ENCODE measurements at places on chromosomes 3 and 15.

DNA sequence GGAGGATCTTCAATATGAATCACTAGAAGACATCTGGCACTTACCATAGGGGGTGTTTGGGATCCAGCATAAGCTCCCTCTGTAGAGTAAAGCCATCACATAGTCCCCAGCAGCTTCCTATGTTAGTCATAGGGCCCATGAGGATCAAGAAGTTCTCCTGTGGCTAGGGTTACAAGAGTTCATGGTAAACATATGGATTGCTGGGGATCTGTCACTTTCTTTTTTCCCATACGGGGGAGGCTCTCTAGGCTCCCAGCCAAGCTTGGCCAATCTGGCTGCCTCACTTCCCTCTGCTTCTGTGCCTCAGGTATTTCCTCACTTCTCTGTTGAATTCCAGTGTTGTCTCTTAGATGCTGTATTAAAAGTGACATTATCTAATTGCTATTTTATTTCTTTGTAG lies 597.9 kb downstream of the PDCD6IP start:
- no peak for DNase-seq

DNA sequence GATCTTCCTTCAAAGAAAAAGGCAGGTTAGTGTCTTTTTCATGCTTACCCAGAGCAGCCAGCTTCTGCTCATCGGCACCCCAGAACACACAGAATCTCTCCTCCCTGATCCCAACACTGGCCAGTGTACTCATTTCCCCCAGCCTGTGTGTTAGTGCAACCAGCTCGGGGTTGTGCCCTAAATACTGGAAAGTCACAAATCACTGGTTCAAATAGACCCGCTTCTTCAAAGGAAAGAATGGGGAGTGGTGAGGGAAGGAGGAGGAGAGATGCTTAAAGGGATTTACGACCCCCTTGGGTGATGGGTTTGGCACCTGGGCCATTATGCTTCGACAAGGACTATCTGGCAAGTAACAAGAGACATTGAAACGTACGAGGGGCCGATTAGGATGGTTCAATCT lies 114.0 kb downstream of the FOXB1 start:
- no peak for DNase-seq

GRCh38 chr3:149267565-149267964 lies 45.9 kb upstream of the CP start:
- no peak for DNase-seq

GRCh38 chr3:19190602-19191001 lies 42.3 kb downstream of the KCNH8 start:
- no peak for DNase-seq

GRCh38 chr3:42229266-42229941 lies 36.6 kb downstream of the CCK start:
- no peak for DNase-seq

- no peak for DNase-seq
Observed at GRCh38 chr15:64597477-64597822, 137.1 kb downstream of the ZNF609 start.

DNA sequence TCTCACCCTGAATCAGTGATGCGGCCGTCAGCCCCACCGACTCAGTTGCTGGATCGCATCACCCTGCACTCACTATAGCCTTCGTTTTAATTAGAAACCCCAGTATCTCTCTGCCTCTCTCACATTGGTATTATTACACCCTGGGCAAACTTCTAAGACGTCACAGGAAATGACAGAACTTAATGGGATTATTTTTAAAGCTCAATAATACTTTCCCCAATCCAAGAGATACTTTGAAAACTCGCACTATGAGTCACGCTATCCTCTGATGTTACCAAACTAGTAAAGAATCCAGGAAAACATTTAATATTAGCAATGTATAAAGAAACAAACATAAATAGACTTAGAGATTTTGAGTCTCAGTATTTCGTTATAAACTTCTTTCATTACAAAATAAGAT lies 36.6 kb downstream of the RUBCN start:
- DNase-seq = no peak

DNA sequence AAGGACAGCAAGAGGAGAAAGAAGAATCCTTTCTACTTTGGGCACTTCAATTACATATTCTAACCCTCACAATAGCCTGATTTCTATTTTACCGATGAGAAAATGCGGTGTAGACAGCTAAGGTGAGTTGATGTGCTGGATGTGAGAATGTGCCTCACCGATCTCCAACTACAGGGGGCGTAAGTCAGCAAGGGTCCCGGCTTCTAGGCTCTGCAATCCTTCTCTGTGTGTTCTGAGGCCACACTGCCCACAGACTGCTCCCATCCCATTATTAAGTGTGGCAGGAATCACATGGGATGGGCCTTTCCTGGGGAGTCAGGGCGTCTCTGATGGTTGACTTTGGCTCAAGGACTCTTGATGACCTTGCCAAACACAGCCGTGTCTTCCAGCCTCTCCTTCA lies 23.6 kb upstream of the RPL35A start:
- DNase-seq = no peak

GRCh38 chr3:193842029-193842798 lies 249.2 kb downstream of the OPA1 start:
- no peak for DNase-seq

DNA sequence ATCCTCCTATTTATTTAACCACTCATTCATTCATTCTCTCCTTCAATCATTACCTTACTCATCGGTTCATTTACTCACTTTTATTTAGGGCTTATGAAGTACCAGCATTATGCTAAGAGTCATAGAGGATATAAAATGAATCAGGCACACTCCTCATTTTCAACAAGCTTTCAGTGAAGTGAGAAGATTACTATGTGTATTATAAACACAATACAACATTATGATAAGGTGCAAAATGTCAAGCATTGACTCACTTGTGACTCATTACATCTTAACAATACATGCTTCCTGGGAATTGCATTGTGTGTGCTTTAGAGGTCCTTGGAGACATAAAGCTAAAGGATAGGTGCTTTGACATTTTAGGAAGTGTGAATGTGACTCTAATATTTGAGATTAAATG lies 60.4 kb downstream of the PLAAT1 start:
- DNase-seq = no peak

DNA sequence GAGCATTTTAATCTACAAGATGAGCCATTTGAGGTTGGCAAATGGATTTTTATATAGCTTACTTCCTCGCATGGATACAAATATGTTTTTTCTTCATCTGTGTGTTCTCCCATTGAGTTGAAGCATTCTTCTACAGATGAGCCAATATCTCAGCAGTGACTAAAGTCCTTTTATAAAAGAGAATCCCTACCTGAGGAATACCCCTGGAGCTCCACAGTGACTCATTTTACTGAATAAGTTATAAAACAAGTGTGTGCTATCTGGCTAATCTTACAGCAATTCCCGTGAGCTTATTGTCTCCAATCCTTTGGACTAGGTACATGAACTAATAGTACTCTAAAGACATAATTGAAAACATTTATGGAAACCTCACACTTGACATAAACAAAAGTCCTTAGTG lies 354.2 kb upstream of the BCHE start:
- no peak for DNase-seq

All from T follicular helper cell (primary cell).